ENCODE measurements at places on chromosomes 12 and 14. TPM values are rescaled to one million over a fixed set of nuclear protein-coding genes. Genes with fewer than 3 reads are reported as not detected.

The ARF6 gene
- total RNA-seq: 48.6 TPM

DNA sequence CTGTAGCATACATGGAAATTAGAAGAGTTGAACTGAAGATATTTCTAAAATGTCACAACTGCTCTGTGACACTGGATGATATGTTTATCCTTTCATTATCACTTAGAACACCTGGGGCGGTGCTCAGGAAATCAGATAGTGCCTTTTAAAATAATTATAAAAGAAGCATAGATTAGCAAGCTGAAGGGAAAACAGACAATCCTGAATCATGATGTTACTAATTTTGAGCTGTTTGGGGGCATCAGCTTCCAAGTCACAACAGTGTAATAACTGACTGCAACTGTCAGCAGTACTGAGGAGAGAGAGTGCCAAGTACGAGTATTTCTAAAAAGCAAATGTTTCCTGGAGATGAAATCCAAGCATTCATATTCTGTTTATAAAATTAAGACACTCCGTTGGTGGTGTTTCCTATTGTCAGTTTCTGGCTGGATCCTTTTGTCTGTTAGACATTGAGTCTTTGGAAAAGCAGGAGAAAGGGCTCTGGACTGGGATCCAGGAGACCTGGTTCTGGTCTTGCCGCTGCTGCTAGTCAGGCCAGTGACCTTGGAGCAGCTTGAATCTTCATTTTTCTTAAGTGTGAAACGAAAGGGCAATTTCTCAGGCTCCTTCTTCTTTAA lies 380.1 kb downstream of the EGLN3 start:
- DNase-seq: no peak

The IL31 gene
- total RNA-seq: not detected

GRCh38 chr14:35045798-35046047 lies 349 bp upstream of the FAM177A1 start:
- DNase-seq: no peak

The KRT3 gene
- not detected for total RNA-seq

The GLT8D2 gene
- total RNA-seq: 11.0 TPM

The KRT82 gene
- not detected for total RNA-seq

DNA sequence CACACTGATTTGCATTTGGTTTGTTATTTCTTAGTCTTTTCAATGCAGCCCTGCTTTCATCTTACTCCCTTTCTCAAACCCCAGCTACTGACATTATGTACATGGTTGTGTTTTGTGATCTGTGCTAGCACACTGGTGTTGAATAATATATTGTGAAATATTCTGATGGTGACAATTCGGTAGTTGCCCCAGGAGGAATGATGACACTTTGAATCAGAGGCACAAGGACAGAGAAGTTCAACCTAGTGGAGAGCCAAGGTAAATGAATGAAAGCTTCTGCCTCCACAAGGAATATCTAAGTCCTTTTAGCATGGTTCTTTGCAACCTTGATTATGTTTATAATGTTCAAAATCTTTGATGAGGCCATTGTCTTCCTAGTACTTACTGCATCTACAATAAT lies 159.9 kb downstream of the PDE3A start:
- no peak for DNase-seq

GRCh38 chr14:93007225-93007997 lies 84.5 kb downstream of the CHGA start:
- DNase-seq: no peak

- DNase-seq: no peak
These were observed 2.8 kb downstream of the ADSS1 start for GRCh38 chr14:104726600-104727451.
